Activated naive CD8-positive, alpha-beta T cell treated with anti-CD3 and anti-CD28 coated beads for 36 hours (primary cell): ENCODE measurements at places on chromosomes 16 and 17. TPM values are rescaled to one million over a fixed set of nuclear protein-coding genes. Genes with fewer than 3 reads are reported as not detected.
A peak's percentile ranks its signal among the peaks of the same experiment; 100 is the strongest.

- DNase-seq, result no peak
These were observed 107.3 kb upstream of the MAF start for GRCh38 chr16:79707876-79708275.

- DNase-seq, result no peak
These were observed 32.4 kb upstream of the ADORA2B start for GRCh38 chr17:15912416-15912955.

DNA sequence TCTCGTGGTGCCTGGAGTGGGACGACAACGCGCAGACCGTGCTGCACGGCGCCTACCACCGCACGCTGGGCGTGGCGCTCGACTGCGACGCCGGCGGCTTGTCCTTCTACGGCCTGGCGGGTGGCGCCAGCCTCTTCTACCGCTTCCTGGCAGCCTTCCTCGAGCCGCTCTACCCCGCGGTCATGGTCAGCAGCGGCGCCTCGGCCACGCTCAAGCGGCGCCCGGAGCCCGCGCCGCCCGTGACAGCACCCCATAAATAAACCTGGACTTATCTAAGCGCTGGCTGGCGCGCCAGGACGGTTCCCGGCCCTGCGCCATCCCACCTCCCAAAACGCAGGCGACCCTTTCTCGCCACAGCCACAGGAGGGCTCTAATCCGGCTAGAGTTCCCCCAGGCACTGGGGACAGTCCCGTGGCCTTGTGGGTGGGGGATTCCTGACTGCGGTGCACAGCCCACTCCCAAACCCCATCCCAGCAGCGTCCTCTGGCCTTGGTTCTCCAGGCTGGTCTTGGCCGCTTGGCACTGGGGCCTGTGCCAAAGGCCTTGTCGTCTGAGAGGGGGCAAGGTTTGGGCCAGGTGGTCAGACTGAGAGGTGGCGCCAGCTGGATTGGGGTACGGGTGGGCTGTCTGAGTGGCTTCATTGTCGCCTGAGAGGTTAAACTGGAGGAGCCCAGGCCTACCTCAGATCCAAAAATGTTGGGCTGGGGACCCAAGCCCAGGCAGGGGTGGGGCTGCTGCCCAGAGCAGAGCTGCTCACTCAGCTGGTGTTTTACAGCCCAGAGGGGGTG is 10.1 kb upstream of the SLC16A5 start:
- DNase-seq, result peak; percentile 59

- DNase-seq, result no peak
These were observed 27.5 kb downstream of the KIFC3 start for GRCh38 chr16:57774705-57775285.

Gene LRRC46
- total RNA-seq, result 0.68 TPM

Gene HAP1
- 0.08 TPM for total RNA-seq

Gene SOX9
- total RNA-seq, result not detected
